T47D (cell line): ENCODE measurements at places on chromosomes 2 and 18.

DNA sequence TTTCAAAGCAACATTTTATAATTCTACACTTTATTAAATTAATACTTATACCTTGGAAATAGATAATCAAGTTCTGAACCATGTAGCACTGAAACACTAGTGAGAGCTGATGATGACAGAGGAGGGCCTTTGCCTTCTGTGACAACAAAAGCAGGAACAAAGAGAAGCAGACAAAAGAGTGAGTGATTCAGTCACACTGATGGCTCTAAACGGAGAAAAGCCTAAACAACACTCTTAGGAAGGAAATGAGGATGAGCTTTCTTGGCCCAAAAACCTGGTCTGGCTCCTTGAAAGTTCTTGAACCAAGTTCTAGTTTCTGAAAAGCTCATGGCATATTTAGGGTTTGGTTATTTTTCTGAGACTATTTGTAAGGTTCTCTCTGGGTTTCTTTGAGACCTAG, 271.9 kb downstream of the DPP10 start:
- DNase-seq, result no peak

DNA sequence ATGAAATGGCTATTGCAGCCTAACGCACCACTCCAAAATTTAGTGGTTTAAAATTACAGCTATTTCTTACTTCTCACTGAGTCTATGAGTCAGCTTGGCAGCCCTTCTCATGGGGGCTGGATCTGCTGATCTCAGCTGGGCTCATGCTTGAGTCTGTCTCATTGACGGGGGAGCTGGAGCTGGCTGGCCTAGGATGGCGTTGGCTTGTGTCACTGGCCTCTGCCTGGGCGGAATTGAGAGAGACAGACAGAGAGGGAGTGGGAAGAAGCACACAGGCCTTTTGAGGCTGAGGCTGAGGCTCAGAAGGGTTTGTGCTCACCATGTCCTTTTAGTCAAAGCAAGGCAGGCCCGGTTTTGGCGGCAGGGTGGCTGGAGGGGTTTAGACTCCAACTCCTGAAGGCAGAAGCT, 412.1 kb upstream of the MYT1L start:
- DNase-seq, result no peak

GRCh38 chr2:30675758-30676157, 131.5 kb downstream of the CAPN13 start:
- DNase-seq, result no peak

DNA sequence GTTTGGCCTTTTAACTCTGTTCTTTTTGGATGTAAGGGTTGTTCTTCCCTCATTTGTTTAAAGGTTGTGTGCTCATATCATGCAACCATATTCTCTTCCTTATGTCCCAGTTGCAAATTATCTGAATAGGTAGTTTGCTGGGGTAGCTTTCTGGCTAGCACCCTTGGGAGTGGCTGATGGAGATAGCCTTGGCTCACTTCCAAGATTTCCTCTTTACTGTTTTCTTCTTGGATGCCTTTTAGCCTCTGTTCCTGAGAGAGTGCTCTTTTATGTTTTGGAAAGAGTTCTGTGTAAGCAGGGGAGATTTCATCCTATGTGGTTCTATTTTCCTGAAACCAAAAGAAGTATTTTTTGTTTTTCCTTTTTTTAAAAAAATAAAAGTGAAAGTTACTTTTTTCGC, 25.4 kb downstream of the USP14 start:
- DNase-seq, result no peak

DNA sequence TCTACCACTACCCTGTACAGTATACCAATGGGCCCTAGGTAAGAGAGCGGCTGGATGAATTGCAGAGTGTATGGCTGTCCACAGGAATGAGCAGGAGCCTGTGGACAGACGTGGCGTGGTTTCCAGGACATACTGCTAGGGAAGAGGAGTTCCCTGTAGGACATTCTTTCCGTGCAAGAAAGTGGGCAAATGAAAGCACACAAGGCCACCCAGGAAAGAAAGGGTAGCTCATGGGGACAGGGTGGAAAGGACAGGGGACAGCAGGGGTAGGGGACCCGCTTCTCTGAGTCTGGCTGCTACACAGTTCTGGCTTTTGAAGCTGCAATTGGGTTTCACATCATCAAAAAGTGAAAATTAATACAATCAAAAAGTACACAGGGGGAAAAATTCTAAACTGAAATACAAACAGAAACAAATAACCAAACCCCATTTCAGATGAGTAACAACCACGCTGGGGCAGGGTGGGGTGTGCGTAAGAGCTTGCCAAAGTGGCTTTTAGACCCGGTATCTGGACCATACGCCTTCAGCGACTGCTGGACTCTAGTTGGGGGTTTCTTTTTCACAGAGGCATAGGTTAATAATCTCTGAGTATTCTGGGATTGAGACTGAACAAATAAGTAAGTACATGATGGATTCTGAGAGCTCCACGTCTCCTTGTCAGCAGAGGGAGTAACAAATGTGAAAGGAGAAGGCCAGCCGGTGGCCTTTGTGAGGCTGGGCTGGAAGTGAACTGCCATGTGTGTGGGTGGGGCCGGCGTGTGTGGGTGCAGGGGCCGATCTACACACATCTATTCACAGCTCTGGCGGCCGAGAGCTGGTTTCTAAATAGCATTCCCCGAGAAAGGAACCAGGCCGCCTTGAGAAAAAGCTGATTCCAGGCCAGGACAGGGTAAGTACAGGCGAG, 84.0 kb downstream of the HDAC4 start:
- no peak for DNase-seq

DNA sequence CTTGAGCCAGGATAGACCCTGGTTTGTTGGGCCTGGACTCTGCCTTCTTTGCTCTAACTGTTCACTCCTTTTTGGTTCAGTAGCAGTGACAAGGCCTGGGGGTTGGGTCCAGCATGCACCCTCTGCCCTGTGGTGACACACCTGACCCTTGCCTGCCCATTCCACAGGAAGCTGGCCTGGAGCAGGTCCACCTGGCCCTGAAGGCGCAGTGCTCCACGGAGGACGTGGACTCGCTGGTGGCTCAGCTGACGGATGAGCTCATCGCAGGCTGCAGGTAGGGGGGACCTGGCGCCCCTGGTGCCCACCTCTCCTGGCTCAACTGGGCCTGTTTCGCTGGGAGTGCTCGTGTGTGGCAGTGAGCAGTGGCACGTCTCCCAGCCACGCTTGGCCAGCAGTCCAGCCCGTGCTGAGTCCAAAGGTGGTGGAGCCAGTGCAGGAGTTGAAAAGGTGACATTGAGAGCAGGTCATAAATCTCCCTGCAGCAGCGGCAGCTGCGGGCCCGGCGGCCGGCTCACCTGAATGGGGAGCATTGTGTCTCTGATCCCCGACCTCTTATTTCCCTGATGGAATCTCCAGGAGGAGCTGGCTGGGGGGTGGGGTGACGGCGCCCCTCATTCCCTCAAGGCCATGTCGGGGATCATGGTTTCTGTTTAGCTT, 102.6 kb downstream of the DYSF start:
- no peak for DNase-seq

DNA sequence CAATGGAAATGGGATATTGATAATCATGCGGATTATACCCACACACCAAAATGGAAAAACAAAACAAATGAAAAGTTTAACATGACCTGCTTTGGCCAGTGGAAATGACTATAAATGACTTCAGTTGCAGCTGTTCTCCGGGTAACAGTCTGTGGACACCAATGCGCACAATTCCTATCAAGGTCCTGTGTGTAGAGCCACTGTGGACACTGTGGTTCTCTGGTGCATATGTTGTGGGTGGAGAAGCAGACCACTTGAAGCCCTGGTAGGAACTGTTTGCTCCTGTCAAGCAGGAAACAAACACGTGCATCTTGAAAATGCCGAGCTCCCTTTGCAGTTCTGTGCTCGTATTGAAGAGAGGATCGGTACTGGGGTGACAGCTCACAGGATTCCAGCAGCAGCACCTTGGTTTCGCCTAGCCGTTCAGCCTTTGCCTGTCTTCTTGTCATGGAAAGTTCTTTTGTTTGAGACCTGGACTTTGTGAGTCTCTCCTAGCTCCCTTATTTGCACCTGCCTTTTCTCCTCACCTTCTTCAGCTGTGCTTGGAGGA, 32.9 kb downstream of the NCK2 start:
- no peak for DNase-seq

- no peak for DNase-seq
These were observed 96.1 kb downstream of the HDAC4 start for GRCh38 chr2:239304533-239305221.
